ENCODE measurements at places on chromosomes 6 and 20. TPM values are rescaled to one million over a fixed set of nuclear protein-coding genes. Genes with fewer than 3 reads are reported as not detected.

Gene TRIM31
- not detected for polyA plus RNA-seq

DNA sequence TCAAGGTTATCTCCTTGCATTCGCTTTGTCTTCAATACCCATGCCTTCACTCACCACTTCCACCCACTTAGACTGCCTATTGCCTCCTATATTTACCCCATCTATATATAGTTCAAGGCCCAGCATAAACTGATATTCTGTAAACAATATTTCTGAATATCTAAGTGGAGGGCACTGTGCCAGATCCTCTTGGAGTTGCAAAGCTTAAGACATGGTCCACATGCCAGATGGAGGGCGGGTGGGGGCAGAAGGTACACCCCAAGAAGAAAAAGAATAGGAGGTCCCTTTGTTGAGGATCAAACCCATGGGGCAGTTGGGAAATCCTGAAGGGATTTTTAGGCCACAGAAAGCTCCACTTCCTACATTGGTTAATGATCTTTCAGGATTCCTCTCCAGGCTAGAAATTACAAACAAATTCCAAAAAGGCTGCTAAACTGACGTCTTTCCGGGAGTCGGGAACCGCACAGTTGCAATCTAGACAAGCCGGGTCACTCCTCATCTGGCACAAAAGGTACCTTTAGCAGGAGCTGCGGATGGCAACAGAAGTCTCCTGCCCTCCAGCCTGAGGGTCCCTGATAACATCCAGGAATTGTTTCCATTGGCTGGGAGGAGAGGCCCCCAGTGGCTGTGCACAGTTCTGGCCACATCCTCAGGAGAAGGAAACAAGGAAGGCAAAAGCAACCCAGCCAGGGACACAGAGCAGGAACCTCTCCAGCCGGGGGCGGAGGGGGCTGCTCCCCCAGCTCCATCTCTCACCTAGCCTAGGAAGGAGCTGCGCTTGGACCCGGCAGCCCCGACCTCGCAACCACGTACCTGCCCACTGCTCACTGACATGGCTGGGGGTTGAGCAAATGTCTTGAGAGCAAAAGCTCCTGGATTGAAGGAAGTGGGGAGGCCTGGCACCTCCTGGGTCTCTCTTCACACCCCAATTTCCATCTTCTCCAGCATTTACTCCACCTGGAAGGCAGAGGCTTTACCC is 5.9 kb upstream of the LPIN3 start:
- DNase-seq, result no peak

GRCh38 chr20:2755451-2756055 is 44.9 kb downstream of the CPXM1 start:
- no peak for DNase-seq

GRCh38 chr6:2863901-2864300 is 22.2 kb upstream of the SERPINB1 start:
- no peak for DNase-seq

DNA sequence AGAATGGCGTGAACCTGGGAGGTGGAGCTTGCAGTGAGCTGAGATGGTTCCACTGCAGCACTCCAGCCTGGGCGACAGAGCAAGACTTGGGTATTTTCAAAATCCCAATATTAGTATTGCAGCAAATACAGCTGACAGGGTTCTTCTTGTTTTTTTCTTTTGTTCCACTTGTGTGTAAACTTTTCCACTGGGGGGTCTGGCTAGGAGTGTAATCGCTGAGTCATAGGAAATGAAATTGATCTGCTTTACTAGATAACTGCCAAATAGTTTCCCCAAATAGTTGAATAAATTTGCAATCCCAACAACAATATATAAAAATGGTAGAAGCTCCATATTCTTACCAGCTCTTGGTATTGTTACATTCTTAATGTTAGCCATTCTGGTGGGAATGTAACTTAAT is 526.0 kb upstream of the SOX4 start:
- no peak for DNase-seq

Gene MAPK13
- 21.2 TPM for polyA plus RNA-seq

GRCh38 chr6:166258854-166259276 is 49.3 kb downstream of the PRR18 start:
- no peak for DNase-seq

Gene ELOVL2
- polyA plus RNA-seq, result 8.4 TPM

DNA sequence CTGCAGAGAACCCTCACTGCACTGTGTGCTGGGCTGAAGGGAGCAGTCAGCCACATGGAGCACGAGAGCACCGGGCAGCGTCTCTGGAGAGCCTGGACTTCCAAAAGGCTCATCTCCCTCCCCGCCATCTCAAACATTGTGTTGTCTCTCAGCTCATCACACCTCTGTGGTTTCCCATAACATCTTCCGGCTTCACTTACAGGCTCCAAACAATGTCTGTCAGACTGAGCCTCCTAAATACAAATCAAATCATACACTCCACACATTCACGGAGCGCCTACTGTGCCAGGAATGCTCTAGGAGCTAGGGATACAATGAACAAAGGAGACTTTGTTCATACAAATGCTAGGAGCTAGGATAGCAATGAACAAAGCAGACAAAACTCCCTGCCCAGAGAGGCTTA is 398.0 kb downstream of the RNGTT start:
- DNase-seq, result no peak

Gene ZSWIM3
- 5.1 TPM for polyA plus RNA-seq

Gene BTBD3
- polyA plus RNA-seq, result 78.1 TPM

GRCh38 chr6:153624528-153624927 is 414.5 kb upstream of the OPRM1 start:
- DNase-seq, result no peak

- no peak for DNase-seq
Measured at GRCh38 chr20:1323830-1324597, 4.9 kb downstream of the SDCBP2 start.

- DNase-seq, result no peak
Measured at GRCh38 chr6:151005164-151005563, 139.7 kb downstream of the MTHFD1L start.

DNA sequence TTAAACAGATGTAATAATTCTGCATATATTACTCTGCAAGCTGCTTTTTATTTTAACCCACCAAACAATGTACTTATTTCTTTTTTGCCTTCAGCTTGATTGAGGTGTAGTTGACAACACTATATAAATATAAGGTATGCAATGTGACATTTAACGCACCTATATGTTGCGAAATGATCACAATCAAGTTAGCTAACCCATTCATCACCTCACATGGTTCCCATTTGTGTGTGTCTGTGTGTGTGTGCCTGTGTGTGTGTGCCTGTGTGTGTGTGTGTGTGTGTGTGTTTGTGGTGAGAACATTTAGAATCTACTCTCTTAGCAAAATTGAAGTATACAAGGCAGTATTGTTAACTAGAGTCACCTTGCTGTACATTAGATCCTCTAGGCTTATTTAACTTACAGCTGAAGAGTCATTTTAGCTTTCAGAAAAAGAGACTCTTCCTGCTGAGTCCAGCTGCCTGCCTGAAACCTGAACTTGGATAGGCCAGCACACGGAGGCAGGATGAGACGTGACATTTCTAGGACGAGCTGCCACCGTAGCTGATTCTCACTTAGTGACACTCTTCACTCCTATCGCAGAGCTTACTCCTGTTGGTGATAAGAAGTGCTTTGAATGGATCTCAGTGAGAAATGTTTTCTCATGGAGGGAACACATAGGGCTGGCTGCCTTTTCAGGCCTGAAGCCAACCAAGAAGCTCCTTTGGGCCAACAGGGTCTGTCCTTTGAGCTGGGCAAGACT is 126.5 kb upstream of the RIPOR2 start:
- no peak for DNase-seq

- no peak for DNase-seq
Measured at GRCh38 chr20:11355345-11355744, 562.3 kb upstream of the BTBD3 start.

Gene THBS2
- 9.0 TPM for polyA plus RNA-seq

GRCh38 chr20:2619961-2620595 is 32.4 kb upstream of the NOP56 start:
- no peak for DNase-seq

GRCh38 chr6:140850438-140850837 is 1282.3 kb upstream of the GJE1 start:
- no peak for DNase-seq

GRCh38 chr20:3678856-3679720 is 2.7 kb downstream of the ADAM33 start:
- DNase-seq, result no peak

Gene KIF25
- 0.53 TPM for polyA plus RNA-seq

DNA sequence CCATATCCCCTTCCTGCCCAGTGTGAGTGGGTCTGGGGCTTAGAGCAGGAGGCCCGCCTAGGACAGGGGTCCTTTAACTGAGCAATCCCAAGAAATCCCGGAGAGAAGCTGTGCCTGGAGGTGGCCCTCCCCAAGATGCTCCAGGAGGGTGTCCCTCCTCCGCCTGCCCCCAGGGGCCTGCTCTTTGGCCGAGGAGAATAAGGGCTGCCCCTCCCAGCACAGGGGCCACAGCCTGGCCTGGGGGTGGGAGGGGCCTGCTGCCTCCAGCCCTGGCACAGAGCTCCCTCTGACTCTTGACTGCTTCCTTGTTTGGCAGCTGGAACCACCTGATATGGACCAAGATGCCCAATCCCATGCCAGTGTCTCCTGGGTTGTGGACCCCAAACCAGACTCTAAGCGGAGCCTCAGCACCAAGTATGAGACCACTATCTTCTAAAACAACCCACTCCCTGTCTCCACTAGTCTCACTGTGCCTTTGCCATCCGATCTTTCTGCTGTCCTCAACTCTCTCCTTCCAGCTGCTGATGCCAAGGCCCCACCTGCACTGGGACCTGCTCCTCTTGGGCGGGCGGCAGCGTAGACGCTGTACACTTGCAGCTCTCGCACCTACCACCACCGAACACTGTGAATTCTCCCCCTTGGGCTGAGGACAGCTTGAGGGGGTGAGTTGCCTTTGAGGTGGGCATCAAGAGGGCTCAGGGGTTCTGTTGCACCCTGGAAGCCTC is 54.3 kb downstream of the TCP11 start:
- no peak for DNase-seq

DNA sequence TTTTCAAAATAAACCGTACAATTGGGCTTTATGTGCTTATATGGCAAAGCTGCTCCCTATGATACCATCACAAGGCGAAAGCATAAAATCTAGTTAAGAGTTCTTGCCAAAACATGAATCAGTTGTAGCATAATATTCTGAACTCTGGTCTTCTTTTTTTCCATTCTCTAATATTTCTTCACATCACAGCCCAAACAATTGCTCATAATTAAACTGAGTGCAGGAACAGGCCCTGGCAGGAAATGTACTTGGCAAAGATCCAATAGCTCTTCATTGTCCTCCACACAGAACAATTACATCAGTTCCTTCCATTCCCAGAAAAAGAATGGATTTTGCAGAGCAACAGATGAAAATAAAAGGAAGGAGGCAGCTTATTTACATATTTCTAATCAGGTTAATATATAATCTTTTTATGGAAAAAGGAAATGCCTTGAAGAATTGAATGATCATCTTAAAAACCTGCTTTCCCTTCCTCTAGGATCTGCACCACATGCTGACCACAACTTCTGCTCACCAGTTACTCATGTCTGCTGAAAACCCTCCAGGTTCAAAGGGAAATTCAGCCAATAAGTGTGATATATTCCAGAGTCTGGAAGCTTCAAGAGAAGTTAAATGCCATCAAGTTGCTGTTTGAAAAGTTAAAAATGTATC is 123.3 kb upstream of the COL21A1 start:
- DNase-seq, result no peak

DNA sequence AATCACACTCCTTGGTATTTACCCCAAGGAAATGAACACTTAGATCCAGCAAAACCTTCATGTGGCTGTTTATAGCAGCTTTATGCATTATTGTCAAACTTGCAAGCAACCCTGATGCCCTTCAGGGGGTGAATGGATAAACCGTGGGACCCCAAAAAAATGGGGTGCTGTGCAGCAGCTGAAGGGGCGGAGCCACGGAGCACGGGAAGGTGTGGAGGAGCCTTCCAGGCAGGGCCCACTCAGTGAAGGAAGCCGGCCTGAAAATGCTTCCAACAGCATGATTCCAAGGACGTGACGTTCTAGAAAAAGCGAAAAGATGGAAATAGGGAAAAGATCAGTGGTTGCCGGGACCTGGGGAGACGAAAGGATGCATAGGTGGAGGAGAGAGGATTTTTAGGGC is 25.6 kb upstream of the FRMD1 start:
- DNase-seq, result no peak

GRCh38 chr6:6543181-6543879 is 45.2 kb upstream of the LY86 start:
- DNase-seq, result no peak

DNA sequence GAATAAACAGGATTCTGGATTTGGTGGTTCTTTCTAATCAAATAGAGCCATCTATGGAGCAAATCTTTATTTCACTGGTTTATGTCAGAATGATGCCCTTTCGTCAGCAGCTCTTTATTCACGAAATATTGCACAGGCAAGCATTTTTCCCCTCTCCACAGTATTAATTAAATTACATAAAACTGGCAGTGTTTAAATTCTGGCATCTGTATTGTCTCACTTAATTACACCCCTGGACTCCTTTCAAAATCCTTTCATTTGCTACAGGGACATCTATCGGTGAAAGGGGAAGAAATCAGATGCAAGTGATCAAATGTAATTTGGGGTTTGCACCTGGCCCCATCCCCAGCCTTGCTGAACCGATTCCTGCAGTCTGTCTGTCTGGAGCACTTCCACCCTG is 801.9 kb downstream of the QKI start:
- no peak for DNase-seq

Gene SLC44A4
- polyA plus RNA-seq, result 40.7 TPM

DNA sequence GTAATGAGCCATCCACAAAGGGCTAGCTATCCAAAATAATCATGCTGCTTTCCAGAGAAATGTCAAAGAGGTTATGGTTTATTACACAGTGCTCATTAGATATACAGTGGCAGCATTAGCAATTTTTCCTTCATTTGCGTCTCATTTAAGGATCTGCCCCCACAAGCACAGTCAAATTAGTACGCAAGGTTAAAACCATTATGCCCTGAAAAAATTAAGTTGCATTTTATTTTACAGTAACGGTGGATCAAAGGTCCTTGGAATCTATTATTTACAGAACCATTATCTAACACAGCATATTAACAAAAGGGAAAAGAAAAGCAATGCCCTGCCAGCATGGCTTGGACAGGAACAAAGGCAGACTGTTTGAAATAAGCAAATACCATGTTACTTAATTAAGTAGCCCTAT is 144.8 kb downstream of the PDSS2 start:
- DNase-seq, result no peak

DNA sequence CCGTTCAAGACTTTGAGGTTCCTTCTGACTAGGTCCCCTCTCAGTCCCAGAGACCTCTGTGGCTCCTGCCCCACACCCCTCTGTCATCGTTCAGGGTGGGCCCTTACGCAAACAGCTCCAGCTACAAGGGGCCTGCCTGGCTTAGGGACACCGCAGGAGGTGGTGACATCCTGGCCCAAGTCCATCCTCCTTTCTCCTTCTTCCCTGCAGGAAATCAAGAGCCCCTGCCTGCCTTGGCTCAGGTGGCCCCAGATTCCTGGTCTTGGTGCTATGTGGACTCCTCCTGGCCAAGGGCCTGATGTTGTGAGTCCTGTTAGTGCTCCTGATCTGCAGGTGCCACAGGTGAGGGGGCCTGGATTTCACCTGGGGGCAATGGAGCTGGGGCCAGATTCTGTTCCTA is 8.1 kb downstream of the TREML4 start:
- DNase-seq, result no peak

Gene DEFB124
- not detected for polyA plus RNA-seq
